Adipocyte (in vitro differentiated cells): ENCODE measurements at places on chromosomes 11 and 22.

- no peak for DNase-seq
These were observed 44.7 kb downstream of the SNX19 start for GRCh38 chr11:130871616-130872015.

GRCh38 chr11:126060757-126061171 lies 1.9 kb downstream of the CDON start:
- DNase-seq, result no peak

DNA sequence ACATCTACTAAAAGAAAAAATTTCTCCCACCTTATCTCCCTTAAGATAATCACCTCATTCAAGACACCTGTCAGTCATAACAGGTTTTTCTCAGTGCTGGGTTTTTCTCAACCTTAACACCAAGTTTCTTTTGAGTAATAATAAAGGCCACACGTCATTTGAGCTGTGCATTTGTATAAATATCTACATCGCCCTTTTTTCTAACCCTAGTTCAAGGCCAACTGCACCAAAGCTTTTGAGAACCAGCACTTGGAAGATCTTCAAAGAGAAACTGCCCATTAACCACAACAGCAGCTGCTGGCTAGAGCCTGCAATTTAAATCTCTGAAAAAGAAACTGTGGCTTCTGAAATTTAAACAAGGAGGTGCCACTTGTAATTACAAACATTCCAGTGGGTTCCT lies 6.9 kb downstream of the CADM1 start:
- DNase-seq, result no peak

DNA sequence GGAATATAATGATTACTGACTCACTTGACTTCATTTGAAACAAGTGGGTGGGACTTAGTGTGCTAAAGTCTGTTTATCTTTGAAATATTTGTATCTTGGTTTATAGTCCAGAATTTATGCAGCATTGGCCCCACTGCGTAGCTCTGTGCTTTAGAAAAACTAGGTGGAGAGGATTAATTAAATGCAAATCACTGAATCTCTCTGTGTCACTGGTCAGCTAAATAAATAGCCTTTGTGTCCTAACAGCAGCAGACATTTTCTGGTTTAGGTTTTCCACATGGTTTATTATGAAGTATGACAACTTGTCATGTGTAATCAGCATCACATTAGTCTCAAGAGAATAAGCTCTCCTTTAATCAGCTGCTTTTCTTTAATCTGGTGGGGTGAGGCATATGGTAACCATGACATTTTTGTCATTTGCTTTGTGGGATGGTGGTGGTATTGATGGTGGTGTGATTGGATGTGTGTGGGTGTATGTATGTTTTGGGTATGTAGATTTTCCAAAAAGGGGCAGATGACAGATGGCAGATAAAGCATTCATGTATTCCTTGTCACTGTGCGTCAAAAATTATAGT lies 33.9 kb downstream of the BCL2L13 start:
- DNase-seq, result peak; percentile 71

- peak; percentile 98 for DNase-seq
These were observed at the start of gene AKIP1 for GRCh38 chr11:8911029-8911823. Gene AKIP1 (plus strand): TSS chr11:8911189. CDS start chr11:8911450, 261 bp downstream.

DNA sequence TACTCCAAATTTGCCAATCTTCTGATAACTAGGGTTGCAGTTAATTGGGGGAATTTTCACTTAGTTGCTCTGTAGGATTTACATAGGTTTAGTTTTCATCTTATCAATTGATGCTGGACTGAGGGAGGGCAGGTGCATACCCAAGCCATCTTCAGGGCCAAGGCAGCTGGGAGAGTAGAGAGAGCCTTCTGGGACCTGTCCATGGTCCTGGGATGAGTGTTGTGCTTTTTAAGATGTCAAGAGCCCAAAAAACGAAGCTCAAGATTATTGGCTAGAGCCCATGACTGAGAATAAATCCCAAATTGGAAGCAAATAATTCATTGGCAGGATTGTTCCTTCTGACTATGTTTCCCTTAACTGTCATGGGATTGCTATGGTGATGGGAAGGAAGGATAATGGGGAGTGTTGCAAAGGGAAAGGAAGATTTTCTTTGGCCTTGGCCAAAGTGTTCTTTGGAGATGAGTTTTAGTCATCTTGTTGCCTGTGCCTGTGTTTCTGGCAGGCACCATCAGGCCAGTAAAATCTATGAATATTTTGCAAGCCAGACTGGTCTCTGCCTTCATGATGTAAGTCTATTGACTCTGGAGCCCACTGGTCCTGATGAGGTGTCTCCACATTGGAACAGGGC lies 4.5 kb downstream of the SLC22A6 start:
- peak; percentile 15 for DNase-seq

GRCh38 chr22:31284281-31285155 lies 7.8 kb downstream of the PIK3IP1 start:
- no peak for DNase-seq

- no peak for DNase-seq
These were observed 830.0 kb downstream of the NTM start for GRCh38 chr11:132200353-132200936.

- DNase-seq, result peak; percentile 76
These were observed 976.3 kb upstream of the FAT3 start for GRCh38 chr11:91248199-91248807.

DNA sequence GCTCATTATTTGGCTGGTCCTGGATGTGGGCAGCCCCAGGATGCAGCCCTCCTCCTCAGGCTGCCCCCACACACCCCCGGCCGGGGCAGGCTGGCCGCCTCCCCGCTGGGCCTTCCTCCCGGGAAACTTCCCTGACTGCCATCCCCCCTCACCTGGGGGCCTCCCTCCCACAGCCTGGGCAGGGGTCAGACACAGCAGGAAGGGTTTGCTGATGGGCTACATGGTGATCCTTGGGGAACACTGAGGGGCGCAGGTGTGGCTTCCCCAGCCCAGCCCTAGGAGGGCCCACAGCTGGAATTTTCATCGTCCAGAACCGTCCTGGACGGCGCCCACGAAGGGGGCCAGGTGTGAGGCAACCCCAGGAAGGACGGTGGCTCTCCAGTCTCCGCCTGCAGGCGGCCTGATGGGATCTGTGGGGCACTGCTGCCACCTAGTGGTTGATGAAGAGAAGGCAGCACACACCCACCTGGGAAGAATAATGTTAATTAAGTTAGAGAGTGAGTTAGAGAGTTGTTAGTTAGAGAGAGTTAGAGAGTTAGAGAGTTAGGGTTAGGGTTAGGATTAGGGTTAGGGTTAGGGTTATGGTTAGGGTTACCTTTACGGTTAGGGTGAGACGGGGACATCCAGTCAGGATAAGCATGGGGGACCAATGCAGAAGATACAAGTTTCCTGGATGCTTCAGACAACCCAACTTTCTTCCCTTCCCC lies 75.9 kb upstream of the PRR5 start:
- DNase-seq, result peak; percentile 84

- DNase-seq, result no peak
These were observed 9.7 kb downstream of the ADAMTS8 start for GRCh38 chr11:130418756-130419155.

GRCh38 chr11:98053851-98054250 lies 966.9 kb upstream of the CNTN5 start:
- no peak for DNase-seq

DNA sequence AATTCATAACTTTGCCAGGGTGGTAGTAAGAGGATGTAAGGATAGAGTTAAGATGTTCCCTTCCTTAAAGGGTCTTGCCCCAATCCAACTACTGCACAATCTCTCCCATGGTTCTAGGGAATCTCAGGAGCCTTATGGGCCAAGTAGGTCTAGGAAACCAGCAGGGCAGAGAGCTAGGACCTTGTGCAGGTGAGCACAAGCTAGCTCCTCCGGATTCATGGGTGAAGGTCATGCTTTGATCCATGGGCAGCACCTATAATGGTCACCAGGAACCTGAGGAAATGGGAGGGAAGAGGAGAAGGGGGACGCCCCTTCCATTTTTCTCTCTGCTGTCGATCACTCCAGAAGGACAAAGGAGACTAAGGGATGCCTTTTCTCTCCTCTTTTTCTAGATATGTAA lies 16.8 kb downstream of the KCNJ11 start:
- peak; percentile 41 for DNase-seq

DNA sequence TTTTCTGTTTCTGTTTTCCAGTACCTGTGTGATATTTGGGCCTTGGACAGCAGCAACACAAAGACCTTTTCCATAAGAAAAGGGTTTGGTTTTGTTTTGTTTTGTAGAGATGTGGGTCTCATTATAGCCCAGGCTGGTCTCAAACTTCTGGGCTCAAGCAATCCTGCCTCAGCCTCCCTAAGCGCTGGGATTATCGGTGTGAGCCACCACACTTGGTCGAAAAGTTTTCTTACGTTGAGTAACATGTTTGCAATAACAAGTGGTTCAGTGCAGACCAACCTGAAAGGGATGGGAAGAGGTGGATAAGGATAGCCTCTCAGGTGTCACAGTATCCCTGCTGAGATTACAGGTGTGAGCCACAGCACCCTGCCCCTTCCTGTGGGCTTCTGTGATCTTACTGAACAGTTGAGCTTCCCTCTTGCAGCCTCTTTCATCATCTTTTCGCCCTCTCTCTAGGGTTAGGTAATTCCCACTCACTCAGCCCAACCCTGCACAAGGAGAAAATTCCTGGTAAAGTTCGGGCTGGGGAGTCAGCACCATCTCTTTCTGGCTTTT lies 3.5 kb upstream of the MRPL48 start:
- peak; percentile 82 for DNase-seq

GRCh38 chr11:104146421-104146820 lies 17.5 kb downstream of the PDGFD start:
- no peak for DNase-seq

DNA sequence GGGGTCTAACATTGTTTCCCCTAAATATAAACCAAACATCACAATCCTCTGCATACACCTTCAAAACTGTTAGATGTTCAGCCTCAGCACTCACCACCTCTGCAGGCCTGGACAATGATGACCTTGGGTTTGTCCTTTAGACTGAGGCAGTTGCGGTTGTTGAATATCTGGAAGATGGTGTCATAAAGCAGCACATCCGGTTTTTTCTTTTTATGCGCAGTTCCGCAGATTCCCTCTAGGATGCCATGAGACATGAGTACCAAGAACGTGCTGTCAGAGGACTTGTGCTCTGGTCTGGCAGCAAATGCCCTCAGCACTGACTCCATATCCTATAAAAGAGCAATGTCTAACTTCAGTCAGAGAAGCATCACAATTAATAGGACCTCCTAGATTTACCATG lies 22.8 kb downstream of the CASP5 start:
- no peak for DNase-seq

DNA sequence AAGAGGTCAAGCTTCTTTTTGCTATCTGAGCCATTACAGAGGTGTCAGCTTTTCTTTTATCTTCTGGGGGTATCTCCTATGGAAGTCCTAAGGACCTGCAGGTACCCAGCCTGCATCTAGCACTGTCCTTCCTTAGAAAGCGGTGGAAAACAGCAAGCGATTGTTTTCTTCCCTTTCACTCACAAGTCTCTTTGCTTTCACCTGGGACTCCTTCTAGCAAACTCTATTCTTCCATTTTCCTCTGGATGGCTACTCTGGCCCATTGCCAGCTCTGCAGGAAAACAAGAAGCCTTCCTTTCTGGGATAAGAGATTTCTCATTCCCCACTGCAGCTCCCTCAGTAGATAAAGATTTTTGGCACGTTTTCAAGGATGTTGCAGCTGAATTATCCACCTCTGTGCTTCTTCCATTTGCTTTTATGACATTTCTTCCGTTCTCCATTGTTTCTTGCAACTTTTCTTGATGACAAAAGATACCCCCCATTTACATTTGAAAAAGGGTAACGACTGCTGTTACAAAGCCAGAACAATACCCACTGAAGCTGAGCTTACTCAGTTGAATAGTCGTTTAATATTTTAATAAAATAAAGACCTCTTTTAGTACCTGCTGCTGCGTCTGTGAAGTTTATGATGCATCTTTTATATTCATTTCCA lies 40.2 kb upstream of the BDNF start:
- DNase-seq, result no peak

DNA sequence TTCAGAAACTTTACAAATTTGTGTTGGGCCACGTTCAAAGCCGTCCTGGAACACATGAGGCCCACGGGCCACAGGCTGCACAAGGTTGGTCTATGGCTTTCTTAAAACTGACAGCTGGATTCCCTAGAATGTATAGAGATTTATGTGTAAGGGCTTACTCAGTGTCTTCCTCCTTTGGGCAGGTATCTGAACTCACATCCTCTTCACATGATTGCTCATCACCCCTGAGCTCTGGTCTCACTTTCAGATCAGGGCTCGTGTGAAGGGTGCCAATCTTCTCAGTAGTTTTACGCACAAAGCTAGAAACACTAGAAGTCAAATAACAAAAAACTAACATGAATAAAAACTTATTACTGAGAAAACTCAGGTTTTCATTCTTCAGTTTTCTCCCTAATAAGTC lies 27.1 kb downstream of the HPS5 start:
- DNase-seq, result no peak

DNA sequence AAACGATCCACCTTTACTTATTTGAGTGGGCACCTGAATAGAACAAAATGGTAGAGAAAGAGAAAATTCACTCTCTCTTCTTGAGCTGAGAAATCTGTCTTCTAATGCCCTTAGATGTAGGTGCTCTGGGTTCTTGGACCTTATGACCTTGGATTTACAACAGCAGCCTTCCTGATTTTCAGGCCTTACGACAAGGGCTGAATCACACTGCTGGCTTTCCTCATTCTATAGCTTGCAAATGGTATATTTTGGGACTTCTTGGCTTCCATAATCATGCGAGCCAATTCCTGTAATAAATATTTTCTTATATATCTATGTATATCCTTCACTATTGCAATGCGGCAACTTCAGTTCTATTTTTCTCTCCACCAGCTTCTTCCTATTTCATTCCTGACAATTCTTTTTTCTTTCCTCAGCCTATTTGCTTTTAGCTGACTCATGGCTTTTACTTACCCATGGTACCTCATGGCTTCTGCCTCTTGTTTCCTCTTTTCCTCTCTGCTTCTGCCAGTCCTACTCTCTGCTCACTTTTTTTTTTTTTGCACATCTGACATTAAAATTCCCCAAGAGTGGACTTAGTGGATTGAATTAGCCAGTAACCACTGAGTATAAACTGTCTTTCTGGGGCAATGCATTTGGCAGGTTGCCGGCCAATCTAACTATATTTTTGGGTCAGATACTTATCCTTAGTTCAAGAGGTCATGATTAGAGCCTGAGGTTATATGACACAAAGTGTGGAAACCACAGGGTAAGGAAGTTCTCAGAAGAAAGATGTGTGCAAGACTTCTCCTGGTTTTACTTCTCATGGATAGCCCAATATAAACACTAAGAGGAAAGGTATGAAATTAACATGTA lies 359.5 kb downstream of the TMEM135 start:
- no peak for DNase-seq

DNA sequence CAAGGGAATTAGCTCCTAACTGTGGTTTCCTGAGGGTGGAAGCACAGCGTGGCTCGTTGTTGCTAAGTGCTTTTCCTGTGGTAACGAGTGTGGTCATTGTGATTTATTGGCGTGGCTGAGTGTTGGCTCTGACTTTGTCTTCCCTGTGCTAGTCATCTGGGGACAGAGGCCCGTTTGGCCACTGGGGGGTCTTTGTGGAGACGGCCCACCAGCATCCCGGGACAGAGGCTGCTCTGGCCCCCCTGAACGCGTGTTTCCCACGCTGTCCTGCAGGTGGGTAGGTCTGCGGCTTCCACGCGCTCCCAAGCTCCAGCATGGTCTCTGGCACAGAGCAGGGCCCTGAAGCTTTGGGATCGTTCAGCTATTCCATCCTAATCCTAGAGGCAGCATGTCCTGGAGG lies 1040.0 kb downstream of the TBC1D22A start:
- no peak for DNase-seq

GRCh38 chr11:124627546-124627945 lies 4.9 kb downstream of the TBRG1 start:
- DNase-seq, result no peak
